Aorta (tissue), 5 donors: ENCODE measurements at places on chromosomes 12 and 14.

DNA sequence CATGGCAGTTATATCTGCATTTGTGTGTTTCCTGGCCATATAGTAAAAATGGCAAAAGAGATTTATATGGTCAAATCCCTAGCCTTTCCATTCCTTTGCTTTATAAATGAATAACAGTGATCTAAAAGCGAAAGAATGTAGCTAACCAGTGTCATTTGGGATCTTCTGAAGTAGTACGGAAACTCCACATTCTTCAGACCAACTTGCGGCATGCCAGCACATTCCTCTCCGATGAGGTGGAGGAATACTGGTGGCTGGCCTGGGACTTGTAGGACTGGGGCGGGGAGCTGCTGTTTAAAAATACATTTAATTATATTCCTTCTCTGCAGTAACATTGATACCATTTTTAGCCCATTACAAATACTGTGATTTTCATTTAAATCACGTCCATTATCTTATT is 85.3 kb downstream of the SAMD4A start:
- peak; percentile 90 for DNase-seq

GRCh38 chr14:102159841-102160240 is 20.1 kb downstream of the WDR20 start:
- no peak for DNase-seq

- DNase-seq, result no peak
Measured at GRCh38 chr14:85122690-85123089, 407.3 kb upstream of the FLRT2 start.

GRCh38 chr12:49428793-49429192 is 61.5 kb downstream of the SPATS2 start:
- no peak for DNase-seq

GRCh38 chr12:106190581-106190980 is 51.8 kb upstream of the NUAK1 start:
- no peak for DNase-seq

GRCh38 chr12:7369274-7369729 is 65.4 kb downstream of the ACSM4 start:
- DNase-seq, result no peak

DNA sequence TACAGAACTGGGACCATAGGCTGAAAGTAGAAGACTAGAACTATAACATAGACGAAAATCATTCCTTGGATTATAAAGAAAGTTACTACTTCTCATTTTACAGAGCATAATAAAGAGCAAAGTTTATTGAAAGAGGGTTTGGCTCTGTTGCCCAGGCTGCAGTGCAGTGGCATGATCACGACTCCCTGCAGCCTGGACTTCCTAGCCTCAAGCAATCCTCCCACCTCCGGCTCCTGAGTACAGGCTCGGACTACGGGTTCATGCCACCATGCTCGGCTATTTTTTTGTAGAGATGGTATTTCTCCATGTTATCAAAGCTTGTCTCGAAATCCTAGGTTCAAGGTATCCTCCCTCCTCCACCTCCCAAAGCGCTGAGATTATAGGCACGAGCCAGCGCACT is 190.1 kb upstream of the FOXG1 start:
- DNase-seq, result no peak

GRCh38 chr12:120394483-120395367 is 25.8 kb upstream of the MSI1 start:
- no peak for DNase-seq

- no peak for DNase-seq
Measured at GRCh38 chr14:83164016-83164415, 1630.4 kb upstream of the SEL1L start.

DNA sequence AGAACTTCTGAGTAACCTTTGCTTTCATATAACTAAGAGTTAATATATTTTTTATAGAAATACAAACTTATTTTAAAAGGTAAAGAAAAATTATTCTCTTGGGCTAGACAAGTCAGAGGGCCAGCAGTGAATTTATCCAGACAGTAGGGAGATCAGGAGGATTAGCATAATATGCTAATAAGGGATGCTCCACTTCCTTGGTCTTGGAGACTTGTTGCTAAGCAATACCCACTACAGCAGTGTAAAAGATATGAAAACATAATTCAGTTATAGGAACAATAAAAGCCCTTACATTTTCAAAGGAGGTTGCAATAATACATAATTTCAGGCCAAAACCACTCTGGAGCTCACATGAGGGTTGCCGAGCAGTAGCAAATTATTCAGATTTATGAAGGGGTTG is 615.6 kb downstream of the KCNH5 start:
- DNase-seq, result no peak

DNA sequence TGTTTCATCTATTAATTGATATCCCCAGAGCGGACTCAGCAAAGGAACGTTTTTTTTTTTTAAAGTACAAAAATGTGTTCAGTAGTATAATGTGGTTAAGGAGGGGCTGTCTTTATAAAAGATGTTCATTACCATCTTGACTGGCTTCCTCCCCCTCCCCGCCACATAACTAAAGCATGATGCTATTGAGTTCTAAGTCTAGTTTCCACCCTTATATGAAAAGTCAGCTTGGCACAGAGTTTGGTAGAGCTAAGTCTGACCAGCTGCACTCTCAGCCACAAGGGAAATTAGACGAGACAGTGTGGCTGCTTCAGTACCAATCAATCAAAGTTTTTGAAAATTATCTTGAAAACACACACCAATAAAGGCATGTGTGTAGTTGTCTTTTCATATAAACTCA is 1.9 kb upstream of the MYBPC1 start:
- DNase-seq, result no peak

DNA sequence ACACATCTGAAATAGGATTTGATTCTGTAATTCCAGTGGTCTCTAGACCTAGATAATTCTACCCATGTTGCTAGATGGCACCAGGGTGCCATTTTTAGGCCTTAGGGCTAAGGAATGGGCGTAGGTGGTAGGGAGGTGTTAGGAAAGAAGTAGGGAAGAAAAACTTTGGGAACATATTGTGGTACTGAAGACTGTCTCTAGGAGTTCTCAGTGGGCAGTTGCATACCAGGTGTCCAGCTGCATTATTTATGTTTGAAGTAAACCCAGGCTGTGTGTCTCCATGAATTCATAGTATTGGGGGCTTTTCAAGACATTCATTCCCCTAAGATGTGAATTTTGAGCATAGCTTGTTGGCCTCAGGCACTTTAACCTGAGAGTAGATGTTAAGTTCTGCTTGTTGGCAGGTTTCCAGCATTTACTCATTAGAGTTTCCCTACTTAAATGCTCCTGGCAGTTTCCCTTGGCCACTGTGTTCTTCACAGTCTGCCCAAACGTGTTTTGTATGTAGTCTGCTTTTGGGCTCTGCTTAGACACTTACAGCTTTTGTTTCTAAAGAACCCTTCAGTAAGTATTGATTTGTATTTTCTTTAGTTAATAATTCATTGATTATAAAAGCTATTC is 31.5 kb upstream of the CCT2 start:
- DNase-seq, result no peak

DNA sequence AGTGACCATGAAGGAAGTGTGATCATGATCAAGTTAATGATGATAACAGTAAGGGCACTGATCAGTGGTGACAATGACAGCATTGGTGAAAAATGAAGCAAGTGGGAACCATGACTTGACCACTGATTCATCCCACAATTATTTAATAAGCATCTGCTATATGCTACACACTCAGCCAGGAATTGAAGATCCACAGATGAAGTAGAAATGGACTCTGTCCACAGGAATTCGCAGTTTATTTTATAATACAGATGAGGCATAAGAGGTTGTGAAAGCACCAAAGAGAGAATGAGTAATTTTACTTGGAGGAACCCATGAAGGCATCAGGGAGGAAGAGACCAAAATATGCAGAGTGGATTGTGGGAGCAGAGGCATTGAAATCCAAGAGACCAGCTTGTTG is 33.8 kb upstream of the SMUG1 start:
- DNase-seq, result no peak

GRCh38 chr12:2413999-2414792 is 361.4 kb downstream of the CACNA1C start:
- DNase-seq, result no peak

- no peak for DNase-seq
Measured at GRCh38 chr12:82874945-82875344, 188.2 kb downstream of the TMTC2 start.

- DNase-seq, result no peak
Measured at GRCh38 chr12:70748809-70749208, 111.6 kb upstream of the PTPRB start.

- no peak for DNase-seq
Measured at GRCh38 chr14:36852981-36853691, 191.5 kb downstream of the PAX9 start.

DNA sequence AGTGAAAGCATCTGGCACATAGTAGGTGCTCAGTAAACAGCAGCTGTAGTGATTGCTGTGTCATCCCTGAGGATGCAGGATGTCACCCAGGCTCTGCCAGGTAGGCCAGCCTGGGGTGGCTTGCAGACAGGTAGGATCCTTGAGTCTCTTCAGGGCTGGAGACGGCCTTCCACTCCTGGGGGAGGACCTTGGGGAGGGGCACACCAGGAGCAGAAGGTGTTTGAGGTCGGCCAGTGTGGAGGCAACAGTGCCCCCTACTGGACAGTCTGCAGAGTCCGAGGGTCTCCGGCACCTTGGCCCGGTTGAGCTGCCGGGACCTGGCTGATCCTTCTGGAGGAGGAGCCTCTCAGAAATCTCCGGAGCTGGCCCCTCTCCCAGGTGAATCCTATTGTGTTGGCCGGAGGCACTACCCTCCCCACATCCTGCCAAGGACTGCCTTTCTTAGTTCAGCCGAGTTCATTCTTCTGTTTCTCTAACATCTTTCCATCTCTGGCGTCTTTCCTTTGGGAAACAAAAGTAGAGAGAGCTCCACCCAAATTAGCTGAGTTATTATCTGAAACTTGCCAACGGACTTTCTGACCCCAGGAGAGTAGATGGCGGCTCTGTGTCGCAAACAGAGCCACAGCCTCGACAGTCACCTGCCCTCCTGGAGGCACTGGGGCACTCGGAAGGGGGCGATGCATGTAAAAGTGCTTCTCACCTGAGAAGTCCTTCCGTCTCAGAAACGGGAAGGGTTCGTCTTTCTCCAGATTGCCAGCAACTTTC is 41.8 kb upstream of the CLMN start:
- DNase-seq, result no peak

DNA sequence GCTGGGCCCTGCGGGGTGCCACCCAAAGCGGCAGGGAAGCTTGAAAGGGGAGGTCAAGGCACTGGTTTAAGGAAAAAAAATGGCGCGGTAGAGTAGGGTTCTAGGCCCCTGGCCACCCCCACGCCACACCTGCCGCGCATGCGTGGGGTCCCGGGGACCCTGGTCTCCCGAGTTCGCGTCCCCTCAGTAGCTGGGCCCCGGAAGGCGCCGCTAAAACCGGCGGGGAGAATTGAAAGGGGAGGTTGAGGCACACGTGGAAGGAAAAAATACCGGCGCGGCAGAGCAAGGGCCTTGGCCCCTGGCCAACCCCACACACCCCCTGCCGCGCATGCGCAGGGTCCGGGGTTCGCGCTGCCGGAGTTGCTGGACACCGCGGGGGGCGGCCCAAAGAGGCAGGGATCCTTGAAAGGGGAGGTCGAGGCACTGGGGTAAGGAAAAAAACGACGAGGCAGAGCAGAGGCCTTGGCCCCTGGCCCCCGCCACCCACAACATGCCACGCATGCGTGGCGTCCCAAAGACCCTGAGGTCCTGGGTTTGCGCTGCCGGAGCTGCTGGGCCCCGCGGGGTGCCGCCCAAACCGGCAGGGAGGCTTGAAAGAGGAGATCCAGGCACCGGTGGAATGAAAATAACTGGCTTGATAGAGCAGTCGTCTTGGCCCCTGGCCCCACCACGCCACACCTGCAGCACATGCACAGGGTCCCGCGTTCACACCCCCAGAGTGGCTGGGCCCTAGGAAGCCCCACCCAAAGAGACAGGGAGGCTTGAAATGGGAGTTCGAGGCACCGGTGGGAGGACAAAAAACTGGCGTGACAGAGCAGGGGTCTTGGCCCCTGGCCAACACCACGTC is 314.5 kb downstream of the ALG10 start:
- no peak for DNase-seq

DNA sequence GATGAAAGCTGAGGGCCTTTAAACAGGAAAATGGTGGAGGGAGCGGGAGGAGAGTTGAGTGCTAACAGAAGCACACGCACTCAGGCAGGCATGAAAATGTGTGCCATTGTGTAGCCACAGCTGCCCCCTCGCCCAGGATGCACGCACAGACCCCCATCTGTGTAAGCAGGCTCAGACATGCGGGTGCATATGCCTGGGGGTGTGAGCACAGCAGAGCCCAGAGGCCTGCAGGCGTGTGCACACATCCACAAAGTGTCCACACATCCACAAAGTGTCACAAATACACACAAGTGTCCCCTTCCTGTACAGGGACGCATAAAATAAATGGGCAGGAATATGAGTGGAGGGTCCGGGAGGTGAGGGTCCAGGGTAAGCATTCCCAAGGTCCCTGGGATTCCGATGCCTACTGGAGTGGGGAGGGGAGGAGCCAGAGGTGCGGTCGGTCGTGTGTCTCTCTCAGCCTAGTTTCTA is 805 bp upstream of the KRT7 start:
- peak; percentile 69 for DNase-seq

DNA sequence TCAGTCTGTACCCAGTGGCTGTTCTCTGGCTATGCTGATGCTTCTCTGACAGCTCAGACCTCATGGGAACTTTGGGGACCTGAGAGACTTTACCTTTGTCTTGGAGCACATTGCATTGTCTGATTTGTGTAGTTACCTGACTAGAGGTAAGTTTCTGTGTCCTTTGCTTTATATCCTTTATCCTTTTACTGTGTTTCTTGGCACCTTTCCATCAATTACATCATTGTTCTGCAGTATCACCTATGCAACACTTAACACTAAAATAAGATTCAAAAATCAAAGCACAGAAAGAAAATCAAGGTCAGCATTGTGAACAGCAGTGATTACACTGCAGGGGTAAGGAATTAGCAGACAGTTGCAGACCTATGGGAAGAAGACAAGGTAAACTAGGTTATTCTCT is 43.8 kb downstream of the SLC35F4 start:
- DNase-seq, result no peak

GRCh38 chr12:56011509-56012090 is 9.2 kb upstream of the IKZF4 start:
- no peak for DNase-seq

GRCh38 chr12:47750916-47751470 is 7.7 kb downstream of the RAPGEF3 start:
- DNase-seq, result no peak

GRCh38 chr12:32076941-32077340 is 29.7 kb upstream of the BICD1 start:
- DNase-seq, result no peak

DNA sequence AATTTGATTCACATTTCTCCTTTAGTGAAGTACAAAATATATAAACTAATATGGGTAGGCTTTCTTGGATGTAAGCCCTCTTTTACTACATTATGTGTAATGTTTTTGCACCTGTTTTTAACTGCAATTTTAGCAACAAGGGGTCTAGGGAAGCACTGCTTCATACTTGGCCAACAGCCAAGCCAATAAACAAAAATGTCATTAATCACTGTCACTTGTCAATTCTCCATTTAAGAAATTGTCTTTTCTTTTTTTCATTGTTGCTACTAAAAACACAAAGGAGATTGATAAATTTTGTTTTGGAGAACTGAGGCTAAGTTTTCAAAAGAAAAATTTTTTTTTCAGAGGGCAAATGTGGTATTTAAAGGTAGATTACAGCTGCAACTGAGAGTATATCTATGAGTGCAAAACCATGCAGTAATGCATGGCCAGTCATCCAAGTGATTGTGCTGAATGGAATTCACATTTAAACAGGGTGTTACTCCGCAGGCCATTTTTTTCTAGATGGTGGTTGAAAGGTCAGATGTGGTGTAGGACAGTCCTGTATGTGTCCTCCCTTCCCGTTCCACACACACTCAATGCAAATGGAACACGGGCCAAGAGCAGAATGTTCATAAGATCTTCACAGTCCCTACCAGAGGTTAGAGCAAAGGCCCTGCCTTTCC is 503.0 kb upstream of the LMO3 start:
- DNase-seq, result no peak
